Effector memory CD8-positive, alpha-beta T cell (primary cell): ENCODE measurements at places on chromosomes 3 and 15.

DNA sequence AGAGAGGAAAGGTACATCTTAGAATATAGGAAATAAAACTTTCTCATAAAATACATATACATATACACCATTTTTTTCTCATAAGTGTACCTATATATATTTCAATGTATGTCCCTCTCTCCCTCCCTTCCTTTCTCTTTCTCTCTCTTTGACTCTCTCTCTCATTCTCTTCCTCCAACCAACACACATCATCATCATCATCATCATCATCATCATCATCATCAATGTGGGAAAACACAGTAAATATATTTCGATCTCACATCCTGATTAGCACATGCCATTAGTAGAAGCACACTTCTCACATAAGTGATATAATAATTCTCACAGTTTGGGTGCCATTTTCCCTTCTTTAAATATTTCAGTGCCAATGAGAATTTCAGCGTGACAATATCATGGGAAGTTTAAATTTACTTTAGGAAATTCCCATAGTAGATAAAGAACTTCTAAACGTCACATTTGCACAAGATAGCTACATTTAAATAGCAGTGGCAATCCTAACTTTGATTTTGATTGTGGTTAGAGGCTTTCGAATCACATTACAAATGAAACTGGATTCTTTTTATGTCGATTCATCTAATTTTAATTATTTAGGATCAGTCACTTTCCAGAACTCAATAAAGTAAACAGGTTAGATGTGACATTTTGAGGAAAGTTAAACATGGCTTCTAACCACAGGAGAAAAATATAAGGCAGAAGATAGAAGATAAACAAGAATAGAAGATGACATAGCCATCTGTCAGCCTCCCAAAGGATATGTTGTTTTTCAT, 33.0 kb upstream of the ACTC1 start:
- no peak for DNase-seq

DNA sequence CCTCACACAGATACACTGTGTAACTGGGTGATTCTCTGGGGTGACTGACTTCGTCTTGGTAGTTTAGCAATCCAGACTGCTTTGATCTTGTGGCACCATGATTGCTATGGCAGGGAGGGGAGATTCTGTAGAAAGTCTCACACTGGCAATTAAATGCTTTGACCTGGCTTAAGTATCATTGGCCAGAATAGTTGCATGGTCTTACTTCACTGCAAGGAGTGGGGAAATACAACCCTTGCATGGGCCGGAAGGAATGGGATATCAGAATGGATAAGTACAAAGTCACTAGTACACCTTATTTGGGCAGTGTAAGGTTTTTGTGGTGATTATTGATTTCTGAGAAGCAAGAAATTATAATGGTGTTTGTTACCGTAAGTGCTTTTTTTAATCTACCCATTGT, 153.8 kb downstream of the UBE2E2 start:
- DNase-seq = no peak

GRCh38 chr15:43239732-43240491, 19.1 kb upstream of the EPB42 start:
- no peak for DNase-seq

GRCh38 chr15:74776821-74777768, 4.8 kb upstream of the CSK start:
- peak; percentile 55 for DNase-seq

DNA sequence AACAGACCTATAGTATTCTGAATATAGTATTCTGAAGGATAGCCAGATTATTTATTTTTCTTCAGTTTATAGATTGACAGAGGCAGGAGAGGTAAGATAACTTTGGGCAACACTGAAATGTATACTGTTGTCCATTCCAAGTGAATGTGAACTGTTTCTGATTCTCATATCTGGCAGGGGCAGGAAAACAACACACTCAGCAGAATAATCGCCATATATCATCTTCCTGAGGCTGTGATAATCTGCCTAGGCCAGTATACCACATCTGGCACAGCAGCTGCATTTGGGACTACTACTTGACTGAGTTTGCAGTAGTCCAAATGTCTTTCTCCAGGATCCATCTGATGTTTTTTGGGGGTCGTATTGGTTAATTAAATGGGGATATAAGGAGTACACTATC, 22.4 kb upstream of the SETD2 start:
- no peak for DNase-seq
